ENCODE measurements at places on chromosomes 3 and 15.
A peak's percentile ranks its signal among the peaks of the same experiment; 100 is the strongest.

DNA sequence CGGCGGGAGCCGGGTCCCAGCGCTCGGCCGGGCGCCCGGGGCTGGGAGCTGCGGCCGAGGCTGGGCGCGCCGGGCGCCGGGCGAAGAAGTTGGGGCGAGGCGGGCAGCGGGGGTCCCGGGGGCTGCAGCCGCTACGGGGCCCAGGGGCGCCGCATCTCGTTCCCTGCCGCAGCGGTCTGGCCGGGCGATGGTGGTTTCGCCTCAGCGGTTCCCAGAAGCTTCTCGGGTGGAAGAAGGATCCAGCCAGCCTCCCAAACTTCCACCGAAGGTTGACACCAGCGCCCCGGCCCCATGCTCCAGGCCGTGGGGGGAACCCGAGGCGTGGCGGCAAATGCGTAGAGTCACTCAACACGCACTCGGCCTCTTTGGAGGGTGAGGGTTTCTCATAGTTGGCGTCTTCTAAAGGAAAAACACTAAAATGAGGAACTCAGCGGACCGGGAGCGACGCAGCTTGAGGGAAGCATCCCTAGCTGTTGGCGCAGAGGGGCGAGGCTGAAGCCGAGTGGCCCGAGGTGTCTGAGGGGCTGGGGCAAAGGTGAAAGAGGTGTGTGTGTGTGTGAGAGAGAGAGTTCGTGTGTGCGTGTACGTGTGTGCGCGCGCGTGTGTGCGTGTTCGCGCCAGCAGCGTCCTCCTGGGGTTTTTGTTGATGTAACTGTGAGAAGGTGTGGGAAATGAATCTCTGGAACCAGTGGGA, 940 bp downstream of the BOC start:
- DNase-seq: no peak

GRCh38 chr3:16904423-16905417, 20.0 kb downstream of the PLCL2 start:
- DNase-seq: no peak

GRCh38 chr3:175129571-175129970, 270.4 kb downstream of the NAALADL2 start:
- DNase-seq: peak; percentile 4

DNA sequence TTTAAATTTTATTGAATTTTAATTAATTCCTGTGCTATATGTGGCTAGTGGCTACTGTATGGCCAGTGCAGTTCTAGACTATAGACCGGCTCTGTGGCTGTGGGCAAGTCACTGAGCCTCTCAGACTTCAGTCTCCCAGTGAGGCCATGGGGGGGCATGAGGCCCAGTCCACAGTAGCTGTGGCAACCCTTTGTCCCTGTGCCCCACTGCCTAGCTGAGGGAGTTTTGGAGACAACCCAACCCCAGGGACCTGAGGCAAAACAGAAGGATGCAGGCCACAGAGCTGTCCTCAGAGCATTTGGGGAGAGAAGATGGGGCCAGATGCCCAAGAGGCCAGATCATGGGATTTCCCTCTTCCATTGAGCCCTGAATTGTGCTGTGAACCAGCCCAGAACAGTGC, 18.9 kb upstream of the POC1A start:
- no peak for DNase-seq

- peak; percentile 87 for DNase-seq
Observed at GRCh38 chr3:38247366-38248035, 18.1 kb upstream of the SLC22A13 start.

DNA sequence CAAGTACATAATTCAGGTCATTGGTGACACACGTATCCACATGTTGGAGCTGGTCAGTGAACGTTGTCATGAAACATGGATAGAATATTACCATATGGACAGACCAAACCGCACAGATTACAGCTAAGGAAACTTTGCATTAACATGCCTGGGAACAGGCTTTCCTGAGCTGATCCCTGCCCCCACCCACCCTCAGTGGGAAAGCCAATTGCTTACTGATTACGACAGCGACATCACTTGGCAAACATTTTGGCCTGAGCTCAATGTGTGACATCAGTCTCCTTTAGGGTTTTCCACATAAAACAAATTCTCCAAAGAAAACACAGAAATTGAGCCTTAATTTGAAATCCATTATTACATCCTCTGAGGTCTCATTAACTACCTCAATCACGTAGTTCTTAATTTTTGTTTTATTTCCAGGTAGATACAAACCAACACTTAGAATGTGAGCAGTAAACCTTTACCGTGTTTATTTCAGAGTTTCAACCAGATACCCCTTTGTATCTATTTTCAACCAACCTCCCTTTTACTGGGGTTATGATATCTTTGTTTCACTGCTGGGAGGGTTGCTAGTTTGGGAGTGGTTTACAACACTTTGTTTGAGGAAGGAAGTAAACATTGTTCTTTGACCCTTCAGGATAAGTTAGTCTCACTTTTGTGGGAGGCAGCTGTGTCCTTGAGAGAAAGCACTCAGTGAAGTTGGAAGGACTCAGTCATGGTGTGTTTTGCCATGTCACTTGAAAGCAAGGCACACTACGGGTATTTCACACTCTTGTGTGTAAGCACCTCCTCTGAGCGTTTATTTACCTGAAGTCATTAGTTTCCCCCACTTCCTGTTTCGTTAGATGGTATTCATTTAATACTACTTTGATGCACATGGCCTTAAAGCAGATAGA, 103.1 kb downstream of the CMSS1 start:
- peak; percentile 55 for DNase-seq

GRCh38 chr15:49279521-49280456, 109.7 kb downstream of the GALK2 start:
- no peak for DNase-seq

- no peak for DNase-seq
Observed at GRCh38 chr15:101378879-101379278, 83.8 kb upstream of the SNRPA1 start.

GRCh38 chr3:160948273-160948672, 156.9 kb downstream of the B3GALNT1 start:
- no peak for DNase-seq

DNA sequence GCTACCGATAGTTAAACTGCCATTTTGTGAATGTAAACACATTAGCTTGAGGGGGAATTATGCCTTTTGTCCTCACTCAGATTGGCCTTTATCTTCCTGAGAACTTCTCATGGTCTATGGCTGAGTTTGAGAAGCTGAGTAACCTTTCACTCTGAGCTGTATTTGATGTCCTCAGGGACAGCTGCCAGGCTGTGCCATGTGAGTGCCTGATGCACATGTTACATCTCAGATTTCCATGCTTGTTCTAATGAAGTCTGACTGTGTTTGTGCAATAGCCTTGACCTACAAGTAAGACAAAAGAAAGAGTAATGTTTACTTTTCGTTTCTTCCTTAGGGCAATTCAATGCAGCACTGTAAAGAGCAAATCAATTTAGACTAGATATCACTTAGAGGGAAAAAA, 44.1 kb upstream of the ARL6 start:
- DNase-seq: no peak

- no peak for DNase-seq
Observed at GRCh38 chr15:101641894-101642293, 10.3 kb downstream of the TM2D3 start.

DNA sequence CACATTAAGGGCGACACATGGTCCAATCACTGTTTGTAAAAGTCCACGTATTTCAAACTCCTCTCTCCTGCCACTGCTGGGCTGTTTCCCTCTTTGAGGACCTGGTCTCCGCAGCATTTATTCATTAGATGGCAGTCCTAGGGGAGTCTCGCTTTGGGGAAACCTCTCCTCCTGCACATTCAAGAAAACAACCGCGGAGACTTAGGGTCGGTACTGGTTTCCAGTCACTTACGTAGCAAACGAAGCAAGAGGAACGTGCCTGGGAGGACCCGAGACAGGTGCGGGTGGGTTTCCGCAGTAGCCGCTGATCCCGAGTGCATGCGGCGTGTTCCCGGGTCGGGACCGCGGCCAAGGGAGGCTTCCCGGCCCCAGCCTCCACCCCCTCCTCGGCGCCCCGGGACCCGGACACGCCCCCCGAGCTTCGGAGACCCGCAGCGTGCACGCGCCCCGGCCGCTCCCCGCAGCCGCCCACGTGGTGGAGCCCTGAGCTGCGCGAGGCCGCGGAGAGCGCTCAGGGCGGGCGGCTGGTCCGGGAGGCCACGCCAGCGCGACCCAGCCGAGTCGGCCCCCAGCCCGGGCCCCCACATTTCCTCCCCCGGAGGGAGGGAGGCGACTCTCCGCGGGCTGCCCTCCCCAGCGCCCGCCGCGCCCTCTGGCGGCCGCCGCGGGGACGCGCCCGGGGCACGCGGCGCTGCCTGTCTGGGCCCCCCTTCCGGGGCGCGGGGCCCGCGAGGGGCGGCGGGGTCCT, 1.1 kb upstream of the IGF1R start:
- DNase-seq: peak; percentile 50

DNA sequence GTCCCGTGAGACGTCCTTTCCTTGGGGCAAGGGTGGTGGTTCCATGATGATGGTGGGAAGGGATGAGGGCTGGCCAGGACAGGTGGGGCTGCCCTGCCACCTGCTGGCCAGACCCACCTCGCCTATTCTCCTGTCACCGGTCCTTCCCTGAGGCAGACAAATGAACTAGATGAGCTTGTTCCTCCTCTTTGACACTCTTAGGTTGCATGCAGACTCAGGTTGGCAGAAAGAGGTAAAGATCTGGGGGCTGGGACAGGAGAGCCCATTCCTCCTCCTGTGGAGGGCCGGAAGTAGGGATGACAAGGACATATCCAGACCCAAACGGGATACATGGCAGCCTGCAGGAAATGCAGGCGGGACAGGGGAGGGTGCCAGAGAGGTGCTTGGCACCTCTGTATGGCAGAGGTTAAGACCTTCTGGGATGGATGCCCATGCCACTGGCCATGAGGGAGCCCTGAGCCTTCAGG, 38.6 kb downstream of the ACSBG1 start:
- no peak for DNase-seq

DNA sequence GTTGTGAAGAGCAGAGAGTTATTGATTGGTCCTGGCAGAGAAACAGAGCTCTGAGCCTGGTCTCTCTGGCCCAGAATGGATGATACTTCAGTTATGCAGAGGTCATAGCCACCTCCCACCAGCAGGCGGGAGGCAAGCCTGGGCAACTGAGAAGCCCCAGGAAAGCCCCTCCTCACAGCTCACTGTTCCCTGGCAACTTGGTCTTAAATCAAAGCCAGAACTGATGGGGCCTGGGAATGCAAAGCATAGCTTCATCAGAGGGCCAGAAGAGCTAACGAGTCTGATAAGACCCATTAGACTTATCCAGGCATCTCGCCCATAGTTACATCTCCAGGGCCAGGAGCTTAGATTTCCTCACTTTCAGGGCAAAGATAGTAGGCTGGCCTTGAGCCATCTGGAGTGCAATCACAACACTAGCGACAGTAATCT, 5.5 kb upstream of the COLQ start:
- peak; percentile 10 for DNase-seq

DNA sequence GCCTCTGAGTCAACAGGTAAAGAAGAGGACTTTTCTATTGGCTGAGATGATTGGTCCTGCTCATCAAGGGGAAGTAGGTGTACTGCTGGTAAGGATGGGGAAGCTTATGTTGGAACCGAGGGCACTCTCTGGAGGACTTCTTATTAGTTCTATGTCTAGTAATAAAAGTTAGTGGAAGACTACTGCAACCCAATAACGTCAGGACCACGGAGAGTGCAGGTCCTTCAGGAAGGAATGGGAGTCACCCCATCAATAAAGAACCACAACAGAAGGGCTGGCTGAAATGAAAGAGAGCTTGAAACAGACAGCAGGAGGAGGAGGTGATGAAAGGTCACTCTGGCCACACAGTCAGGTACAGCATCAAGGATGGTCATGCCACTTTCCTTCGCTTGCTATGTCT, 68.8 kb upstream of the PRR23E start:
- DNase-seq: no peak

- DNase-seq: no peak
Observed at GRCh38 chr15:88535100-88535499, 11.4 kb downstream of the DET1 start.

DNA sequence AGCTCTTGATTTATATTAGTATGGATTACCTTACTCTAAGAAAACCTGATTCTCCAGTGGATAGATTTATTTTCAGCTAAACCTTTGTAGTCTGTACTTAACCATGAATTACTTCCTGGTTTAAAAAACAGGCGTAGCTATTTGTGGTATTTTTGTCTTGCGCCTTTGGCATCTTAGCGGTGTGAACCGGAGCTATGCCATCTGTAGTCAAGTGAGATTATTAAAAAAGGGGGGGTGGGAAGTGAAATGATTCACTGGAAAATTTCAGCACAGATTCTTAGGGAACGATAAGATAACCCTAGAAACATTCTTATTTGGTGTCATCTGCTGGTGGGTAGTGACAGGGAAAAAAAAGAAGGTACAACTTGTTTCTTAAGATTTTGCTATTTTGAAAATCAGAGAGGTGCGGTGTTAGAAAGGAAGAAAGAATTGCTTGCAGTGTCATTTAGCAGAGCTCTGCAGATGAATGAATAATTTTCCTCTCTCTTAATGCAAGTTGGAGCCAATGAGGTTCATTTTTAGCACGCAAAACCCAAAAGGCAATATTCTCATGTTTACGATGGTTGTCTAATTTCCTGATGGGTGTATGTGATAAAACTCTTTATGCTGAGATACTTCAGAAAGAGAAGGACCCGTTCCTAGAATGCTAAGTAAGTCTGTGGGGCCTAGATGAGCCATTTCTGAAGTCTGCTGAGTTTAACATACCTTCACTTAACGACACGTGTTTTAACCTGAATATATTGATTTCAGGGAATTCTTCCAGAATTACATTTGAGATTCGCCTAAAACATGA, 44.0 kb downstream of the PSMD6 start:
- peak; percentile 23 for DNase-seq

DNA sequence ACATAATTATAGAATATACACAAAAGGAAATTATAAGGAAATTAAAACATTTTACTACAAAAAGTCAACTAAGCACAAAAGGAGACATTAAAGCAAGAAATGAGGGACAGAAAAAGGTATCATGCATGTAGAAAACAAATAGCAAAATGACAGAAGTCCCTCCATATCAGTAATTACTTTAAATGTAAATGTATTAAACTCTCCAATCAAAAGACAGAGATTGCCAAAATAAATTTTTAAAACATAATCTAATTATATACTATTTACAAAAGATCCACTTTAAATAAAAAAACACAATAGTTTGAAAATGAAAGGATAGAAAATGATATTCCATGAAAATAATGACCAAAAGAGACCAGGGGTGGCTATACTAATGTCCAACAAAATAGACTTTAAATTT, 123.7 kb downstream of the MEX3B start:
- no peak for DNase-seq

DNA sequence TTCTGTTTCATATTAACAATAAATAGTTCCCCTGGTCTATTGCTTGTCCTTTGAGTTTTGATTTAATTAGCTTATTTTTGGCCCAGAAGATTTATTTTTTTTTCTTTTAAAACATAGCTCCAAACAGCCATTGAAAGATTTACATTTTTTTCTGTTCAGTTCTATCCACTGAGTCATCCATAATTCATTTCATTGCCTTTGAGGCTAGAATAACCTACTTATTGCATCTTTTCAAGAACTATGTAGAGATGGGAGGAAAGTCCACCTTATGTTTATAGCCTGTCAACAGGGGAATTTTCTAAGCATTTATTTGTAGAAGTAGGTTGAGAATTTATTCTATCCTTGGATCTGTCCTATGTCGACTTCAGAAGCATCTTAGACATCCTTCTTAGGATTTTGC, 53.4 kb upstream of the CHD2 start:
- DNase-seq: peak; percentile 93
